ENCODE measurements at places on chromosomes 13 and 19.

GRCh38 chr13:31913459-31913858 lies 118.1 kb upstream of the FRY start:
- DNase-seq = no peak

- DNase-seq = no peak
Observed at GRCh38 chr19:5232798-5233505, 107.7 kb downstream of the PTPRS start.

- no peak for DNase-seq
Observed at GRCh38 chr13:73189776-73190175, 131.0 kb downstream of the KLF5 start.

DNA sequence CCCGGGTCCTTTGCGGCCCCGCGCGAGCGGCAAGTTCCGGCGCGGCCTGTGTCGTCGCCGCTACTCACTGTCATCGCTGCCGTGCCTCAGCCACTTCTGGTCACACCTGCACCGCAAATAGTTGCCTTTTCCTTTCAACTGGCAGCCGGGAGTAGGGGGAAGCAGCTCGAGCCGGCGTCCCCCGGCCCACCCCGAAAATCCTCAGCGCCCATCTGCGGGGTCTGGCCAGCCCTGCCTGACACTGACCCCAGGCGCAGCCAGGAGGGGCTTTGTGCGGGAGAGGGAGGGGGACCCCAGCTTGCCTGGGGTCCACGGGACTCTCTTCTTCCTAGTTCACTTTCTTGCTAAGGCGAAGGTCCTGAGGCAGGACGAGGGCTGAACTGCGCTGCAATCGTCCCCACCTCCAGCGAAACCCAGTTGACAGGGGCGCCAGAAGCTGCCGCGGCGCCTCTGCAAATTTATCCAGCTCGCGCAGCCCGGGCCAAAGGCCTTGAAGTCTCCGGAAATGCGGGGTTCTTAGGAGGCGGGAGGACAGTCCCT lies 1.7 kb downstream of the PDX1 start:
- no peak for DNase-seq

GRCh38 chr19:3548606-3549005 lies 8.8 kb downstream of the MFSD12 start:
- DNase-seq = no peak

GRCh38 chr19:2273356-2274184 lies 8.4 kb downstream of the PEAK3 start:
- DNase-seq = peak; percentile 63

DNA sequence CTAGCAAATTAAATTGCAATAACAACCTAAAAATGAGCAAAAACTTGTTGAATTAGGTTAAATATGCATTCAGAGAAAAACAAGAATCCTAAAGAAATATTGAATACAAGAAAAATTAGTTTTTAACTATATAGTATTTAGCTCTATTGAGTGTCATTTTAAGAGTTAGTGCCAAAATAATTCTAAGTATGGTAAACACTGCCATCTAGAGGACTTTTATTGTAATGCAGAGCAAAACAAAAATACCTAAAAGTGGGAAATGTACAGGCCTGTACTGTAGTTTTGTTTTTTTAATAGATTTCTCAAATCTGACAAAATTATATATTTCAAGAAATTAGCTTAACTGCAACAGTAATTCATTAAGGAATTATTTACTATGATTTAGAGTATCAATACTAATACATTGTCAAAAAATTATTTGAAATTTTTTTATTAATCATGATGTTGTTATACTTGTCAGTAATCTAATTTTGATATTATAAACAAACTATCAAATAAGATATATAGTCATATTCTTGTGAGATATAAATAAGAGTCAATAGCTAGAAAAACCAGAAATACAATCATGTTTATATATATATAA lies 8.2 kb upstream of the PCDH9 start:
- DNase-seq = no peak

GRCh38 chr13:52929846-52930245 lies 81.4 kb upstream of the PCDH8 start:
- no peak for DNase-seq

- no peak for DNase-seq
Observed at GRCh38 chr19:47545061-47545948, 27.6 kb downstream of the ZNF541 start.

- no peak for DNase-seq
Observed at GRCh38 chr13:32059511-32059984, 28.0 kb downstream of the FRY start.

- no peak for DNase-seq
Observed at GRCh38 chr13:99256283-99256682, 1.9 kb downstream of the GPR18 start.

DNA sequence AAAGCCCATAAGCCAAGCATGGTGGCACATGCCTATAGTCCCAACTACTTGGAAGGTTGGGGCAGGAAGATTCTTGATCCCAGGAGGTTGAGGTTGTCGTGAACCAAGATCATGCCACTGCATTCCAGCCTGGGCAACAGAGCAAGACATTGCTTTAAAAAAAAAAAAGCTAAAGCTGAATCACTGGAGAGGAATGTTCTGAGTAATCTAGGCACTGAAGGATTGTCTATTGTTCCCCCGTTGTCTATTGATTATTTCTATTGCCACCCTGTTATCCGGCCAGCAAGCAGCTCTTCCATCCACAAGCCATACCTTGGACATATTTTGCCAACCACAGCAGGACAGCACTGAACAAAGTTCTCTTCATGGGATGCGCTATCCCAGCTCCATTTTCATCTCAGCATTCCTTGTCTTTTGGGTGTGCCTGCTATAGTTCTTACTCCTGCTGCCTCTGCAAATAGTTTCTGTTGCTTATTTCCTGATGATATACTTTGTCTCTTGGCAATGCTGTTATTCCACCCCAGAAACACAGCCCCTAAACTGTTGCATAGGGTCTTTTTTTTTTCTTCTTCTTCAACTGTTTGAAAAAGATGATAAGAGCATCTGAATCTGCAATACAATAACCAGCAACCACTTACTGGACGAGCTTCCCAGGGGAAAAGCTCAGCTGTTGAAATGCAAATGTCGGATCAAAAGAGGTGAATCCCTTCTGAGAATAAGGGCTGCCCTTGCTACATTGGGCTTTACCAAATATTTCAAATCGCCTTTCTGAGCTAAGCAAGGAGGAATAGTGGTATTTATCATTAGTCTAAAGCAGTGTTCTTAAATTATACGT lies 22.2 kb upstream of the SIAH3 start:
- DNase-seq = no peak

GRCh38 chr13:108451121-108451520 lies 178.3 kb upstream of the MYO16 start:
- DNase-seq = no peak

GRCh38 chr13:89584058-89584620 lies 1763.3 kb upstream of the MIR17HG start:
- DNase-seq = no peak

- no peak for DNase-seq
Observed at GRCh38 chr19:33032218-33032781, 32.4 kb downstream of the RHPN2 start.

DNA sequence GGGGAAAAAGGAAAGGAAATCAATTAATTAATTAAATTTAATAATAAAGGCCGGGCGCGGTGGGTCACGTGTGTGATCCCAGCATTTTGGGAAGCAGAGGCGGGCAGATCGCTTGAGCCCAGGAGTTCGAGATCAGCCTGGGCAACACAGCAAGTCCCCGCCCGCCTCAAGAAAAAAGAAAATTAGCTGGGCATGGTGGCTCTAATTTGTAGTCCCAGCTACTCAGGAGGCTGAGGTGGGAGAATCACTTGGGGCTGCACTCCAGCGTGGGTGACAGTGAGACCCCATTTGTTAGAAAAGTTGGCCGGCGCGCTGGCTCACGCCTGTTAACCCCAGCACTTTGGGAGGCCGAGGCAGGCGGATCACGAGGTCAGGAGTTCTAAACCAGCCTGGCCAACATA lies 733 bp upstream of the CD320 start:
- no peak for DNase-seq

DNA sequence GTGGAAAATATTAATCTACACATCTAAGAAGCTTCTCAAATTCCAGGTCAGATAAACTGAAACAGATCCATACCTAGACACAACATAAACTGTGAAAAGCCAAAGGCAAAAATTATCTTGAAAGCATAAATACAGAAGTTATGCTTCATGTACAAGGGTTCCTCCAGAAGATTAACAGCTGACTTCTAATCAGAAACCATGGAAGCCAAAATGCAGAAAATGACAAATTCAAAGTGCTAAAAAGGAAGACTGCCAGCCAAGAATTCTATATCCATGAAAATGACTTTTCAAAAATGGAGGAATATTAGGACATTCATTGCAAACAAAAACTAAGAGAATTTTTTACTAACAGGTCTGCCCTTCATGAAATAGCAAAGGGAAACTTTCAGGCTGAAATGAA lies 72.8 kb downstream of the MYO16 start:
- no peak for DNase-seq

GRCh38 chr13:33401238-33401637 lies 115.7 kb upstream of the STARD13 start:
- no peak for DNase-seq

GRCh38 chr13:76723551-76724232 lies 162.5 kb downstream of the KCTD12 start:
- no peak for DNase-seq

GRCh38 chr19:10422846-10423245 lies 2.5 kb downstream of the PDE4A start:
- DNase-seq = no peak

DNA sequence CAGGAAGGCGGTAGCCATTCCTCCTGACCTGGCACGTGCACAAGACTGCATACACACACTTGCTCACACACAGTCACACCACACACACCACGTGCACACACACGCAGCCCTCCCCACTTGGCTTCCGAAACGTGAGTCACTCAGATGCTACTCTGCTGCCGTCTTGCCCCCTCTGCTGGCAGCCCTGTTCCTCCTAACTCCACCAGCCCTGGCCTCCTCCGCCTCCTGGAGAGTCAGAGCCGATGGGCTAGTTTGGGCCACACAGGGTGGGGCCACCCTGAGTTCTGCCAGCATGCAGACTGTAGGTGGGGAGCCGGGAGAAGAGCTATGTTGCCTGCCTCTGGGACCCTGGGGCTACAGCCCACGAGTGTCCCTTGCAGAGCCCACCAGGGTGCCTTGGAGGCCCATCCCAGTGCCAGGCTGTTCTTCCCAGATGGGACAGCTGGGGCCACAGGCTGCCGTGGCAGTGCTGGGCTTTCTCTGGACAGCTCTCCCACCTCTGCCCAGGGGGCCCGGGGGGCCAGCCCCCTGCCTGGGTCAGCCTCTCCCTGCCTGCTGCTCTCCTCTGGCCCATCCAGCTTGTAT lies 12.1 kb downstream of the PIN1 start:
- no peak for DNase-seq

GRCh38 chr19:58203814-58204475 lies 21.1 kb downstream of the ZNF274 start:
- DNase-seq = no peak

DNA sequence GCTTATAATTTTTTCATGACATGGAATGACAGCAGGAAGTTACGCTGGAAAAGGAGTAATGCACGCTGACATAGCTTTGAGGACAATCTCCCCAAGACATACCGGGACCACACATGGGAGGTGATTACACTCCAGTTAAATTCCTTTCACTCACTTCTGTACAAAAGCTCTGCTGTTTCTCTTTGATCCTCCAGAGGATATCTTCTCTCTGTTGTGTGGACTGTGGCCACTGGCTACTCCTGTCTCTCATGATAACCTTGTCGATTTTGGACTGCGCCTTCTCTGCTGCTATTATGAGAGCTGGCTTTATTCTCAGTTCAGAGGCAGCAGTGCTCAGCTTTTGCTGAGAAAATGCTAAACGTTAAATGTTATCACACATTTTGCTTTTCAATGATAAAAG lies 464.6 kb downstream of the FGF9 start:
- DNase-seq = no peak

DNA sequence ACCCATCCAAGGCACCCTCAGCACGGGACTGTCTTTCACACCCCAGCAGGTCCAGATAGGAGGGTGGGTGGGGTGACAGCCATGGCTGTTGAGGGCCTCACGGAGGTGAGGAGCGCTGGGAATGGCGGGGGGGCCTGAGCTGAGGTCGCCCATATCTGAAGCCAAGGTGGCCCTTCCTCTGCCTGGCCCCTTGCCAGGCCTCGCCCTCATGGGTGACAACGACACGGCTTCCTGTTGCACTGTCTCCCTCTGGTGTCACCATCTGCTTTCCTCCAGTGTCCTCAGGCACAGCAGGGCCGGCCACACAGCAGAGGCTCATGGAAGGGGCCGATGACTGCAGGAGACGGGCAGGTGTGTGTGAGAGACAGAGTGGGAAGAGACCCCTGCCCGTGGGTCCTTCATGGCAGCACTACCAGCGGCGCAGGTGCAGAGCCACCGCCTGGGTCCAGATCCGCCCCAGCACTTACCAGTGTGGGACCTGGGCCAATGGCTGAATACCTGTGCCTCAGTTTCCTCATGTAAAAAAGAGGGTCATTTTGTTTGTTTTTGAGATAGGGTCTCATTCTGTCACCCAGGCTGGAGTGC lies 8.1 kb upstream of the NKPD1 start:
- no peak for DNase-seq

- DNase-seq = no peak
Observed at GRCh38 chr13:102293723-102294122, 108.1 kb downstream of the FGF14 start.

GRCh38 chr19:53813996-53814395 lies 10.1 kb downstream of the NLRP12 start:
- no peak for DNase-seq

DNA sequence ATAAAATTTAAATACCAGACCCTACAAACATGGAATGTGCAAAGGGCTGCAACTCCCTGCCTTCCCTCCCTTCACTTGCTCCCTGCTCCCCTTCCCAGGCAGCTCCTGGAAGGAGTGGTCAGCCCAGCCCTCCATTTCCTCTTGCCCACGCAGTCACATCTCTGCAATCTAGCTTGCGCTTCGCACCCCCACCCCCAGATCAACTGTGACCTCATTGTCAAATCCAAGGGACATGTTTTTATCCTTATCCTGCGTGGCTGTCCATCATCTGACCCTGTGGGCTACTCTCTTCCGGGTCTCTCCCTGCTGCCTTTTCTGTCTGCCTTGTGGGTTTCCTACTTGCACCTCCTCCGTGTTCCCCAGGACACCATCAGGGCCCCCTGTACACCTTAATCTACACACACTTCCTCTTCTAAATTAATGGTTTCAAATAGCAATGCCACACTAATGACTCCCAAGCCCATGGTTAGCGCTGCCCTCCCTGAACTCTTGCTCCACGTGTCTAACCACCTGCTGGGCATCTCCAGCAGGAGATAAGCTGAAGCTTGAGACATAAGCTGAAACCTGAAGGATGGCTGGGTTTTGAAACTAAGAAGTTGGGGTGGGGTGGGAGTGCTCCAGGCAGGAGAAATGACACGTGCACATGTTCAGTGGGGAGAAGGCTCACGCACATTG lies 118.3 kb downstream of the USP12 start:
- DNase-seq = no peak

- no peak for DNase-seq
Observed at GRCh38 chr13:95955255-95955654, 97.9 kb downstream of the UGGT2 start.

GRCh38 chr19:944171-944567 lies 18.3 kb downstream of the ARID3A start:
- no peak for DNase-seq

GRCh38 chr19:46691104-46691503 lies 25.8 kb downstream of the PRKD2 start:
- no peak for DNase-seq

Data from activated CD4-positive, alpha-beta T cell treated with anti-CD3 and anti-CD28 coated beads, Interleukin-2, amount 50 U/mL, for 24 hours (primary cell).